ENCODE measurements at places on chromosomes 2 and 18.
A peak's percentile ranks its signal among the peaks of the same experiment; 100 is the strongest.

DNA sequence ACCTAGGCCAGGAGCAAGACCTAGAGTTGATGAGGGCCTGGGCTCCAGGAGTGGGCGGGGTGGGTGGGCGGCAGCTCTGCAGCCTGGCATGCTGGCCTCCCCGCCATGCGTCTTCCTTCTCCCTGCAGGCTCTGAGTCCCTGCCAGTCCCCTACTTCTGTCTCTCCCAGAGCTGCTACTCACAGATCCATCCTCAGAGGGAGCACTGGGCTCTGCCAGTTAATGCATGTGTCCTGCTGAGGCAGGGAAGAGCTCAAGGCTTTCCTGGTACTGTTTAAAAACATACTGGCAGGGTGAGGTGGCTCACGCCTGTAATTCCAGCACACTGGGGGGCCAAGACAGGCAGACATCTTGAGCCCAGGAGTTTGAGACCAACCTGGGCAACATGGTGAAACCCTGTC lies 38.7 kb upstream of the EDAR start:
- no peak for DNase-seq

DNA sequence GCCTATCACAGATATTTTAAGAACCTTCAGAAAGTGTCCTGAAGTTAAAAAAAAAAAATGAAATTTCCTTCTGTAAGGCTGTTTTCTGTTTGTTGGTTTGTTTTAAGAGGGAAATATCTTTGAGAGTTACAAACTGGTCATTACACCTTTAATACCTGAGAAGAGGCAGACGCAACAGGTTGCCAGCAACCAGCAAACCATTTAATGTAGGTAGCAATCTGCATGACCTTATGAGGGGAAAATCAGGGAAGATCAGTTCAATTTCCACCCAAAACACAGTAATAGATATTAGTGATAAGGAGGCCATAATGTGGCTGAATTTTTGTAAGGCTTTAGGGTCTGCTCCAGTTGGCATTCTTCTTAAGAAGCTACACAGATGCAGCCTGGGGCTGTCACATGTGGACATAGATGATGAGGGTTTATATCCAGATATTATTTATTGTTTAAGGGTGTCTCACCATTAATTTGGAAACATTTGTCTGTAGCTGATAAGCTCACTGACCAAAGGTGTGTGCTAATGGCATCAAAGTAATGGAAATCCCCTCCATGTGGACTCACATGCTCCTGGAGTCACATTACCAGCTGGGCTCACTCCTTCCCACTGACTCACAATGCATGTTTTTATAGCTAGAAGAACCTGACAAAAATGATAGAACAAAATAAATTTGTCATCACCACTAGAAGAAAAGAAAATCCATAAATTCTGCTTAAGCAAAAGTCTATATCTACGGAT lies 83.5 kb upstream of the DTNA start:
- DNase-seq: no peak

- no peak for DNase-seq
Measured at GRCh38 chr18:35470435-35470834, 27.3 kb downstream of the INO80C start.

DNA sequence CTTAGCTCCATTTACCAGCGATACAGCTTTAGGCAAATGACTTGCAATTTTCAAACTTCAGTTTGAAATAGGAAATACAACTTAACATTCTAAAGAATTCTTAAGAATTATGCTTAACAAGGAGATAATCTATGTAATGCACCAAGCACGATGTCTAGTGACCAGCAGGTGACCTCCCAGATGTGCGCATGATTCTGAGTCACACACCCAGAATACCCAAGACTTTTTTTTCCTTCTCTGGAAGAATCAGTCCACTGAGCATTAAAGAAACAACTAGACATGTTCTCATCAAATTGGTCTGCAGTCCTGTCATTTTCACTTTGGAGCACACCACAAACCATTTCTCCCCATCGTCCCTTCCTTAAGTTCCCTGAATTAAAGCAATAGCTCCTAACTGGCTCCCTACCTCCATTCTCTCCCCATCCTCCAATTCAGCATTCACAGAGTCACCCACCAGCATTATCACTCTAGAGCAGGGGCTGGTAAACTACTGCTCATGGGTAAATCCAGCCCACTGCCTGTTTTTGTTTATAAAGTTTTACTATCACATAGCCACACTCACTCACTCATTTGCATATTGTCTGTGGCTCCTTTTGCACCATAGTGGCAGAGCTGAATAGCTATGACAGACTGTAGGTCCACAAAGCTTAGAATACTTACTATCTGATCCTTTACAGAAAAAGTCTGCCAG lies 13.2 kb downstream of the EVA1A start:
- DNase-seq: no peak

DNA sequence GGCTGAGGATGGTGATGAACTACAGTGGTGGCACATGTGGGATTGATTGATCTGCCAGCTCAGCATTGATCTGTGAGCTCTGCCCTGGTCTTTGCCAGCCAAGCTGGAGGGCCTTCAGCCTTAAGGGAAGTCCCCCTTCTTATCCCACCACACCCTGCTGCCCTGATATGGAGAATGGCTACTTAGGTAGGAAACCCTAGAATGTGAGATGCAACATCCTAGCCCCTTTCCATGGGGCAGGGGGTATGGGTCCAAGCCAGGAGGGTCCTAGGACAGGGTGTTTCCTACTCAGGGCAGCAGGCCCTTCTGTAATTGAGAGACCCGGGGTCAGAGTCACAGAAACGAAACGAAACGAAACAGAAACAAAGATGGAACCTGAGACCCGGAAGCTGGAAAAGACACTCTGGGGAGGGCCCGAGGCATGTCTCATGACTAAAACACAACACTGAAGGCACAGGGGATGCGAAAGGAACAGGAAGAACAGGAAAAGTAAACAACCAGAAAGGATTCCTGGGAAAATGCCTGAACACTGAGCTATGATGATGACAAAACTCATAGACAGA lies 16.9 kb upstream of the SULT1C2 start:
- peak; percentile 16 for DNase-seq

GRCh38 chr2:240960309-240960970 lies 38.0 kb upstream of the SNED1 start:
- DNase-seq: no peak

GRCh38 chr2:30940839-30941238 lies 133.6 kb upstream of the CAPN13 start:
- no peak for DNase-seq

DNA sequence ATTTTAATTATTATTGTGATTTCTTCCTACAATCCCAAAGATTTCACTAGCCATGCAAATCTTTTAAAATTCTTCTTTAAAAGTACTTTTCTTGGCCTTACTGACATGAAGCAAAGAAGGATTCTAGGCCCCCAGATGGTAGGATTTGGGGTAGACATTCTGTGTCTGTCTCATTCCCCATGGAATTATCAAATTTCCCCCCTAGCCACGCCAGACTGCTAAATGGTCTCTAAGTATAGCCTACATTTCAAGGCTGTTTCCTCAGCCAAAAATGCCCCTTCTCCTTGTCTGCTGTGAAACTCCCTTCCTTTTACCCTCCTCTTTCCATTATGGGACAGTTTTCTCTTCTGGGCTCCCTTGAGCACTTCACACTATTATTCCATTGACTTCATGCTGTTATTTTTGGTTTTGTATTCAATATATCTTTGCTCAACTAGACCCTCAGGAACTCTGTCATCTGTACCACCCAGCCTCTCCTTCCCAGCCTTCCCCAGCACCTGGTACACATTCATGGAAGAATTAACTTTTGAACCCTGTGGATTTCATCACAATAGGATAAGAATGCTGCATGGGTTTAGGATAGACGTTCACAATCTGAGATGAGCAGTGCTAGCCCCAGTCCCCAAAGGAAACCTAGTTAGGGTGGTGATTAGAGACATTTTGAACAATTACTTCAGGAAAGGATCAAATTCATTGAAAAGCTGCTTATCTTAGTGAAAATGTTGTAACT lies 21.5 kb upstream of the CYP1B1 start:
- no peak for DNase-seq

GRCh38 chr2:157785866-157786662 lies 90.1 kb downstream of the ACVR1 start:
- DNase-seq: no peak

- DNase-seq: no peak
Measured at GRCh38 chr2:226540204-226540994, 259.2 kb downstream of the IRS1 start.

Data from BJ (cell line).